Activated CD4-positive, alpha-beta T cell treated with anti-CD3 and anti-CD28 coated beads, Interleukin-2, amount 50 U/mL, for 24 hours (primary cell): ENCODE measurements at places on chromosomes 16 and 17.

GRCh38 chr16:82900559-82900958 is 273.8 kb downstream of the CDH13 start:
- no peak for DNase-seq

- no peak for DNase-seq
Measured at GRCh38 chr16:4393240-4393600, 21.6 kb downstream of the VASN start.

GRCh38 chr17:72514891-72515290 is 394.1 kb downstream of the SOX9 start:
- DNase-seq, result no peak

GRCh38 chr16:2024032-2024420 is 2.7 kb upstream of the NHERF2 start:
- no peak for DNase-seq

DNA sequence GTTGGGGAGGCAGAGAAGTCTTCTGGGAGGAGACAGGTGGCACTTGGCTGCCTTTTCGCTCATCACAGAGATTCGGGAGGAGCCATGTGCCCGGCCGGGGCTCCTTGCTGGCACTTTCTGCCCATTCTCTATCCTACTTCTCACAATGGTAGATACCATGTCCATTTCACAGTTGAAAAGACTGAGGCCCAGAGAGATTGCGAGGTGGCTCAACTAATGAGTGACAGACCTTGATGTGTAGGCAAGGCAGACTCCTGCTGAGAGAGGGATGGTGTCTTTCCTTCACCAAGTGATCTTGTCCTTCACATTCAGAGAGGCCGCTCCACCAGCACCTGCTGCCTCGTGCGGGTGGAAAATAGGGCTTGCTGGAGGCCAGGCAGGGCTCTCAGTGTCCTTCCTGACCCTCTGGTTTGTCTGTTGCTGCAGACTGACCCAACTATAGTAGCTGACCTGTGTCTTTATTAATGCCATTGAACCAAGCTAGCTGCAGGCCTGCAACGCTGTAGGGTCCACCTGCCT is 42.1 kb downstream of the MPRIP start:
- no peak for DNase-seq

GRCh38 chr17:21286066-21286770 is 1.7 kb downstream of the MAP2K3 start:
- DNase-seq, result no peak

GRCh38 chr16:57617604-57618111 is 10.8 kb upstream of the ADGRG1 start:
- DNase-seq, result no peak

GRCh38 chr17:72411124-72411563 is 290.3 kb downstream of the SOX9 start:
- DNase-seq, result no peak

DNA sequence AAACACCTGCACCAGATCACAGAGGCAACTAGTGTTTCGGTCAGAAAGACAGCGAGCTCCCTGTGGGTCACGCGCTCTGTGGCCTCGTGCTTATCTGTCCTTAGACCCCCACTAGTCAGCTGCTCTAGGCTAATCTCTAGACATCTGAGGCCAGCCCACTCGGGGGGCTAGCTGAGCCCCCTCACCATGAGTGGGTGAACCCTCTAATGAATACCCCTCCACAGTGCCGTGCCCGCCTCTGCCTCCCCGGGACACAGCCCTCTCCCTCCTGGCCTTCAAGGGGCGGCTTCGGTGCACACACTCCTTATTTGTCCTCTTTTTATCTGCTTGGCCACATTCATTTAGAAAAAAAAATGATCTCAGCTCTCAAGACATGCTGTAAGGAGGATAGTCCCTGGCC is 320.1 kb downstream of the C16orf95 start:
- no peak for DNase-seq

DNA sequence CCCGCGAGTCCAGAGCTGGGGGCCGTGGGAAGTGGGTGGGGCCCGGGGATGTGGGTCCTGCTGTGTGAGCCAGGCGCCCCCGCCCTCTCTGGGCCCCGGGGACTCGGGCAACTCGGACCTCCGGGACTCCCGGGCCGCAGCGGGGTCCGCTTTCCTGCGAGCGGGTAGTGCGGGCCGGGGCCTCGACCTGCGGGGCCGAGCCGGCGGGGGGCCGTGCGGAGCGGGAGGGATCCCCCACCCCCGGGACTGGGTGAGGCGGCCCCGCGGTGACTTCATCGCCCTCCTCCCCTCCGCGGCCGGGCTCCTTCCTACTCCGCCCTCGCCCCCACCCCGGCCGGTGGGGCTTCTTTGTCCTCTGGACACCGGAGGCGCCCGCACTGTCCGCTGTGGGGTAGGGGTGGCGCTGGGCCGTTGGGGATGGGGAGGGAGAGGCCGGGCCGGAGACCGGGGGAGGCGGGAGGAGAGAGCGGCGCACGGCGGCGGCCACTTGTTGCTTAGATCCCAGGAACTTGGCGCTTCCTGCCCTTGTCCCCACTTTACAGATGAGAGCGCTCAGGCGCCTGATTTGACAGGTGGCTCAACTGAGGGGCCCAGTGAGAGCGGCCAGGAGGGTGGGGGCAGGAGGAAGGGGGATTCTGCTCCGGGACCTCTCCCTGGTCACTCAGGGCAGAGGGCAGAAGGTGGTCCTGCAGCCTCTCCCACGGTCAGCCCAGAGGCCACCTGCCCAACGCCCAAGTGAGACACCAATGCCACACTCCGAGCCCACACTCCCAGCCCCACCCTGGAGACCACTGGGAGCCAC is 874 bp downstream of the CMTM3 start:
- no peak for DNase-seq

DNA sequence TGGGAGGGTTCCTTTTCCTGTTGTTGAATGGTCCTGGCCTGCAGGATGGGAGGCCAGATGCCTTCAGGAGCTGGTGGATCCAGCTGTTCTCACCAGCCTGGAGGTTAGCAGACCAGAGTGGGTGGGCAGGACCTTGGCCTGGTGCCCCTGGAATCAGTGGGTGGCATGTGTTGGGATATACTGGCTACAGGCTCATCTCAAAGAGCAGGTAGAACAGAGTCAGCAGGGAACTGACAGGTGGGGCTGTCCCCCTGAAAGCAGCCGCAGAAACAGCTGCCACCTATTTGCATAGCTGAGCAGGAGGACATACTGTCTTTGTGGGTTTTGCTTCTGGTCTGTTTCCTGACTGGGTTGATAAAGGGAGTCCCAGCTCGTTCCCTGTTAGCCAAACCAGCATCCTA is 144.1 kb downstream of the RAB11FIP4 start:
- no peak for DNase-seq
